Stimulated activated CD8-positive, alpha-beta memory T cell treated with anti-CD3 and anti-CD28 coated beads, Interleukin-7, amount 100 ng/mL, for 24 hours (primary cell): ENCODE measurements at places on chromosomes 16 and 17.

- no peak for DNase-seq
Measured at GRCh38 chr17:44687756-44688155, 1.8 kb downstream of the CCDC43 start.

GRCh38 chr16:58863761-58864160, 129.6 kb upstream of the GOT2 start:
- DNase-seq = no peak

DNA sequence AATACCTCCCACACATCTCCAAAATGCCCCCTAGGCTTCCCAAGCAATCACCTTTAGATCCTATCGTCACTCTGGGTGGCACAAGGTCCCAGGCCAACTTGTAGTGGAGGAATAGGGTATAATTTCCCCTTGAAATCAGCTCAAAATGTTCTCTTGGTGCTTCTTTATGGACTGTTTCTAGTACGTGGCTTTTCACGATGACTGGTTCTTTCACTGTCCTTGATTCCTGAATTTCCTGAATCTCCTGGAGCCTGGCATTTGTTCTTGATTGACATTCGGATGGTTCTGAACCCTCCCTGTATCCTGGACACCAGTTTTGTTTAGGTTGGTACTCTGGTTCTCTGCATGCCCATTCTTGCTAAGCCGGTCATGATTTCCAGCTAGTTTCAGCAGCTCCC, 6.9 kb upstream of the VPS53 start:
- no peak for DNase-seq

GRCh38 chr17:14298221-14298946, 2.5 kb upstream of the HS3ST3B1 start:
- no peak for DNase-seq
